ENCODE measurements at places on chromosomes 11 and 22.

DNA sequence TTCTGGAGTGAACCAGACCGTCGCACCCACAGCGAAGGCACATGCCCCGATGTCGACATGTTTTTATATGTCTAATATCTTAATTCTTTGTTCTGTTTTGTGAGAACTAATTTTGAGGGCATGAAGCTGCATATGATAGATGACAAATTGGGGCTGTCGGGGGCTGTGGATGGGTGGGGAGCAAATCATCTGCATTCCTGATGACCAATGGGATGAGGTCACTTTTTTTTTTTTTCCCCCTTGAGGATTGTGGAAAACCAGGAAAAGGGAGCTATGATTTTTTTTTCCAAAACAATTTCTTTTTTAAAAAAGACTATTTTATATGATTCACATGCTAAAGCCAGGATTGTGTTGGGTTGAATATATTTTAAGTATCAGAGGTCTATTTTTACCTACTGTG lies 49.2 kb upstream of the OR4B1 start:
- DNase-seq, result no peak

DNA sequence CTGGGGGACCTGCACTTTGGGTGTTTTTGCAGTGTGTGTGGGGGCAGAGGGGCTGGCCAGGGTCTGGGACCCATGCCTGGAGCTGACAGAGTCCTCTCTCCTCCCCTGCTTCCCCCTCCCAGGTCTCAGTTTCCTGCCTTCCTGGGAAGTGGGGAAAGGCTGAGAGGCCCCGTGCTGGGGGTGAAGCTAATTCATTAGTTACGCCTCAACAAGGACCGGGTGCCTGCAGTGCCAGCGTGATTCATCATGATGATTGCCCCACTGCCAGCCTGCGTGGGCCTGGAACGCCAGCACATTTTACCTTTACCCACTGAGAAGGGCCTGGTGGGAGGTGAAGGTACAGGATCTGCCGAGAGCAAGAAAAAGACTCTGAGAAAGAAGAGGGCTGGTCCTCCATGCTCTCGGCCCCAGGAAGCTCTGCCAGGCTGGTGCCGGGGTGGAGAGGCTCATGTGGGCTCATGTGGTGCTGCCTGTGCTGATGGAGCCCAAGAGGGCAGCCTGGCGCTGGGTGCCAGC lies 2.9 kb upstream of the LRRC10B start:
- no peak for DNase-seq

GRCh38 chr11:75047191-75047590 lies 49.5 kb downstream of the OR2AT4 start:
- DNase-seq, result no peak

- no peak for DNase-seq
Measured at GRCh38 chr11:100735949-100736675, 49.0 kb downstream of the ARHGAP42 start.

GRCh38 chr22:44363980-44364750 lies 51.4 kb upstream of the SHISAL1 start:
- no peak for DNase-seq

- DNase-seq, result no peak
Measured at GRCh38 chr11:43905813-43906241, 25.2 kb downstream of the ALKBH3 start.

- no peak for DNase-seq
Measured at GRCh38 chr22:19228179-19228578, 49.6 kb upstream of the SLC25A1 start.

- DNase-seq, result no peak
Measured at GRCh38 chr22:37533995-37534394, 14.8 kb upstream of the CARD10 start.

DNA sequence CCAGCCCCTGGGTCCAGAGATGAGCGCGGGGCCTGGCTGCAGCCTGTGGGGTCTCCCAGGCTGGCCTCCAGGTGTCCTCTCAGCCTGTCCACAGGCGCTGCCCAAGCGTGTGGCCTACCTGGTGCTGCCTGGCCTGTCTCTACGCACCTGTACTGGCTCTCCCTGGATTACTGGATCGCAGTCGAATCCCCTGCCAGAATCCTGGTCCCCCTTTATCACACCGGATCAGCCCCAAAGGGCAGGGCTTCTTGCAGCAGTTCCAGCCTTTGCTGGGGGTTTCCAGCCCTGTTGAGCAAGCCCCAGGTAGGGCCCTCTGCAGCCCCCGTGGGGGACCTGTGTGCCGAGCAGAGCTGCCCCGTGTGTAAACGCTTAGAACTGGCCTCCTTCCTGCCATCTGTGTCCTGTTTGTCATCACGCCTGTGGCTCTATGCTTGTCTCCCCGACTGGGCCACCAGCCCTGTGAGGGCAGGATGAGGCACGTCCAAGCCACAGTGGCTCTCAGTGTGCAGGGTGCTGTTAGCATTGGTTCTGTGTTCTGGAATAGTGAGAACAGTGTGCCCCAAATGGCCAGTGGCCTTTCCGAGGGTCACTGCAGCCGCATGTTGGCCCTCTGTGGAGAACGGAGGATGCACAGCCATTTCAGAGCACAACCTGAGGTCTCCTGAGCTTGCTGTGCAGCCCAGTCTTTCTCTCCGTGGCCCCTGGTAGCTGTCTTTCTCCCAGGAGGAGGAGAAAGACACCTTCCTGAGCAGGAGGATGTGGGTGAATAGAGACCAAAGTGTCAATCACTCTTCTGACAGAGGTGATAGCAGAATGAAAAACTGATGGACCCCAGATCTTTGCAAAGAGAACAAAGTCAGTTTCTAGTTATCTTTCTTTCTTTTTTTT lies 13.9 kb upstream of the TXNRD2 start:
- no peak for DNase-seq

DNA sequence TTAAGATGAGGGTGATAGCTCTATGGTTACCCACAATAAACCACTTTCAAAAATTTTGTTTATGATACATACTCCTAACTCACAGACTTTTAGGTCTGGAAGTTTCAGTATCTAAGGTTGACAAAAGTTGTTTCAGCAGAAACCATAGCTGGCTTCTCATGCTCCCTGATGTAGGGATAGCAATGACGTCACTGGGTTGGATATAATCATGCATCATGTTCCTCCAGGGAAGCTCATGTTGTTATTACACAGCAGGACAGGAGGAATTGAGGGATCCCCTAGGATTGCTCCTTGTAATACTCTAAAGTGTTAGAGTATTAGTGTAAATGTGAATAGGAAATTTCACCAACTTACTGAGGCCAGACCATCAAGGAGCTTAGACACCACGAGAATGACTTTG lies 23.6 kb downstream of the APOL3 start:
- DNase-seq, result no peak

DNA sequence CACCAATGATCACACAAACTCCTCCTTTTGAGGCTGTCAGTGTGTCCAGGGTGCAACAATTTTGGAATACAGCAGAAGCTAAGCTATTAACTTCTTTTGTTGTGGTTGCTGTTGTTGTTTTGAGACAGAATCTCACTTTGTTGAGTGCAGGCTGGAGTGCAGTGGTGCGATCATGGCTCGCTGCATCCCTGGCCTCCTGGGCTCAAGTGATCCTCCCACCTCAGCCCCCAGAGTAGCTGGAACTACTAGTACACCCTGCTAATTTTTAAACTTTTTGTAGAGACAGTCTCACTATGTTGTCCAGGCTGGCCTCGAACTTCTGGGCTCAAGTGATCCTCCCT lies 22.0 kb downstream of the GSTT2B start:
- DNase-seq, result no peak

- DNase-seq, result no peak
Measured at GRCh38 chr11:33347490-33348125, 90.4 kb downstream of the HIPK3 start.

- DNase-seq, result no peak
Measured at GRCh38 chr11:8786933-8787332, 104.3 kb downstream of the RPL27A start.

- no peak for DNase-seq
Measured at GRCh38 chr11:87036756-87037449, 831 bp upstream of the TMEM135 start.

DNA sequence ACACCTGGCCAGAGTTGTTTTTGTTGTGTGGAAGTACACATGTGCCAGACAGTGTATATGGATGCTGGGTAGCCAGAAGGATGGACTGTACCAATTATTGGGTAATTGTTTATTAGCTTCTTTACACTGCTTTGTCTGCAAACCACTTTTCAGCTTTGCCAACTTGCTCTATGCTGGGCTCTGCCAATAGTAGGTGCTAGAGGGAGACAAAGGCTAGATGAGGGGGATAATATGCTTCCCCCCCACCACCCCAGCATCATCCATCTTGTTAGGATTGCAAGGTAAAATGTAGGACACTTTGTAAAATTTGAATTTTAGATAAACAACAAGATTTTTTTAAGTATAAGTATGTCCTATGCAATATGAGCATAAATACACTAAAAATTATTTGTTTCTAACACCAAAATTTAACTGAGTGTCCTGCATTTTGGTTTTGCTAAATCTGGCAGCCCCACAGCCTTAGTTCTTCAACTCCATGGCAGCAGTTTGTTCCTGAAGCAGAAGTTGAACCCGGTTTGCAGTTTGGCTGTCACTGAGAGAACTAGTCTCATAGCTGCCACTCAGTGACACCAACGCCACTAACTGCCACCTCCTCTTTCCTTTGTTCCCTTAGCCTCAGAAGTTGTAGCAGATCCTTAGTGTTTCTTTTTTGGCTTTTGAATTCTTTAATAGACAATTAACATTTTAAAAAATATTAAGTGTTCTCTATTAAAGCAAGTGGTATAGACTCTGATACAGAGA lies 78.8 kb downstream of the CCDC81 start:
- no peak for DNase-seq

DNA sequence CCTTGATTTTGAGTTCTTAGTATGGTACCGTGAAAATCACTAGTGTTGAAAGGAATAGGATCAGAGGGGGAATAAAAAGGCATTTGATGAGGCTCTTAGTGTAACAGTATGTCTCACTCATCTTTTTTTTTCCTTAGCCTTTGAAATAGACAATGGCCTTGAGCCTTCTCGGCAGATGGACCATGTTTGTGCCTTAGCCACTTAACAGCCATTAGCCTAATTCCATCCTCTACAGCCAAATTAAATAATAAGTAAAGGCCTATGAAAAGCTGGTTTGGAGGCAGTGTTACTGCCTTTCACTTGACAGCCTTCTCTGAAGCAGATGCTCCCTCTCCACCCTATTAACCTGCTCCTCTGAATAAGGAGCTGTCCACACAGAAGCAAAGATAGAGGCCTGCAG lies 580.7 kb downstream of the NTM start:
- no peak for DNase-seq
